ENCODE measurements at places on chromosomes 5 and 9.

DNA sequence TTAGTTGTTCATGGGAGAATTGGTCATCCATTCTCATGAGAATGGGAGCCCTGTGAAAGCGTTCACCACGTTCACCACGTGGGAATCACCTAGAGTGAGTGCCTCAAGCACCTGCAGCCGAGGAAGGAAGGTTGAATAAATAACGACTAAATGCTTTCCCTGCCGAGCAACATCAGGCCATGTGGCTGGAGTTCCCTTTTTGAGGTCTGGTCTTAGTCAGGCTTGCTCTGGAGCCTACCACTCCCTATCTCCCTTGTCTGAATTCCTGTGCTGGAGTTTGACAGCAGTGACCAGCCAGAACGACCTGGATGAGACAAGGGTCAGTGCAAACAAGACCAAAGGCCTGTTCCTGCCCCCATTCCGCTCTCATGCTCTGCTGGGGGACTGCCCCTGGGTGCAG is 28.5 kb downstream of the KCNMB1 start:
- DNase-seq: no peak

DNA sequence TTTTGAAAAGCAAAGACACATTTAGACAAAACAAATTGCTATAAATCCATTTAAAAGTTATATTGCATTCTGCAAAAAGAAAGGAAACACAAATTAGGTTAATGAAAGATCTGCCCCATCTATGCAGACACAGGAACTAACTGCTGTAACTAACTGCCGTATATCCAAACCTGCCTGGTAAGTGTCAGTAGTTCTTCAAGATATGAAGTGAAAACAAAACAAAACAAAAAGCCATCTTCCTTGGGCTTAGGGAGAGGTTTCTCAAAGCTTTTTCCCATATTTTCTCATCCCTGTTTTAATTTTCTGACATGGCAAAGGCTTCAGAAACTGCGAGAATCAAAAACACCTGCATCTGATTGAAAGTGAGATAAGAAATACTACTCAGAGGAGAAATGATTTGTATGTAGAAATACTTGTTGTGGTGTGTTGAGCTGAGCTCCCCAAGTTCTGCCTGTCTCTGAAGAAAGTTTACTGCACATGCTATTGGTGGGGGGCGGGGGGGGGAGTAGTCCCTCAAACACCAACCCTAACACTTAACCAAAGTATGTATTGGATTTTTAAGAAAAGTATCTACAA is 750.5 kb downstream of the PTPRD start:
- DNase-seq: no peak

DNA sequence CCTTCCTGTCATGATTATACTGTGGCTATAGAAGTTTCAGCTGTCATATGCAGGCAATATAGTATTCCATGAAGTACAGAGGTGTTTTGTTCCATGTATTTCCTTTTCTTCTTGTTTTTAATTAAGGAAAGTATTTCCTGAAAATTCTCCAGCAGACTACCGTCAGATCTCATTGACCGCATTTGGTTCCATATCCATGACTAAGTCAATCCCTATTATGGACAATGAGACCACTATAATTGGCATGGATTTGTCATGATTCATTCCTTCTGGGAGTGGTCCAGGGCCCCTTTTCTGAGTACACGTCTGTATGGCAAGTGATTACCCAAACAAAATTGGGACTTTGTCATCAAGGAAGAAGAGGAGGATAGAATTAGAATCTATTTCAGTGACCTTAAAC is 283.2 kb upstream of the CLINT1 start:
- DNase-seq: no peak

DNA sequence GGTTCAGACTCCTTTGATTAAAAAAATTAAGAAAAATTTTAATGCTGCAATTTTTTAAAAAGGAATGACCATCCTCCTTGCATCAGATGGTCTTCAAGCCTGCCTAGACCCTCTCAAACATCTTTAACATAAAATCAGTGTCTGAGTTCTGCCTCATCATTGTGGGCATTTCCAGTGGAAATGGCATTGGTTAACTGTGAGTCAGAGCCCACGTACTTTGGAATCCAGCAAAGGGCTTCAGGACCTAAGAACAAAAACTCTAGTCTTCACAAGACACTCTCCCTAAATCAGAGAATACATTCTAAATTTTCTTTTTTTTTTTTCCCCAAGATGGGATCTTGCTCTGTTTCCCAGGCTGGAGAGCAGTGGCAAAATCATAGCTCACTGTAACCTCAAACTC is 9.4 kb upstream of the C5orf15 start:
- no peak for DNase-seq

GRCh38 chr9:35540315-35540714 is 50.4 kb downstream of the RUSC2 start:
- no peak for DNase-seq

DNA sequence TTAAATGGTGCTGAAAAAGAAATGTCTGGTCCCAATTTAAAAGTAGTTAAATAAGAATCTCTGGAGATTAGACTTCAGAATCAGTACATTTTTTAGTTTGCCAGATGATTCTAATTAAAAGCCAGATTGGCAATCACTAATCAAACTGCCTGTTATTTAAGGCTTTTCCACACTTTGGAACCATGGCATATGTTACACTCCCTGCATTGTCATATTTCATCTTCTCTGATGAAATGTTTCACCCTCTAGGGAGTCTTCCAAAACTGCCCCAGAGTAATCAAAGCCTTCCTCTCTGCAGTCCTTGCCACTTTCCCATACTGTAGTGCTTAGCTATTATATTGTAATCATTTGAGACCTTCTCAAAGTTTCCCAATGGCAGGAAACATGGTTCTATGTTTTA is 17.5 kb upstream of the OR13C9 start:
- DNase-seq: no peak

- no peak for DNase-seq
Observed at GRCh38 chr5:174284873-174285272, 239.4 kb downstream of the NSG2 start.

DNA sequence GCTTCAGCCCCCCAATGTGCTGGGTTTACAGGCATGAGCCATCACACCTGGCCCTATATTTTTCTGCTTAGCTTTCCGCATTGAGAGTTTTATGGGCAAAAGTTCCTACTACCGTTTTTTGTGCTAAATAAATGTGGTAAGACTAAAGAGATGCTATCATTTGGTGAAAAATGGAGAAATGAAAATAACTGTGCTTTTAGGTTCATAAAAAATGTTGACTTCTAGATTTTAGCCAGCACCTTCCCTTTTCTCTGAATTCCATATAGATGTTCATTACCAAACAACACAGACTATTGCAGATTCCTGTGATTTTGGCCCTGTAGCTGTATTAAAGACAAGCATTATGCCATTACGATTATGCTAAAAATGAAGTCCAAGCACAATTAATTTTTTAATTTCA is 72.0 kb upstream of the CTSL start:
- no peak for DNase-seq

GRCh38 chr5:170644501-170644900 is 139.0 kb upstream of the GABRP start:
- DNase-seq: no peak

DNA sequence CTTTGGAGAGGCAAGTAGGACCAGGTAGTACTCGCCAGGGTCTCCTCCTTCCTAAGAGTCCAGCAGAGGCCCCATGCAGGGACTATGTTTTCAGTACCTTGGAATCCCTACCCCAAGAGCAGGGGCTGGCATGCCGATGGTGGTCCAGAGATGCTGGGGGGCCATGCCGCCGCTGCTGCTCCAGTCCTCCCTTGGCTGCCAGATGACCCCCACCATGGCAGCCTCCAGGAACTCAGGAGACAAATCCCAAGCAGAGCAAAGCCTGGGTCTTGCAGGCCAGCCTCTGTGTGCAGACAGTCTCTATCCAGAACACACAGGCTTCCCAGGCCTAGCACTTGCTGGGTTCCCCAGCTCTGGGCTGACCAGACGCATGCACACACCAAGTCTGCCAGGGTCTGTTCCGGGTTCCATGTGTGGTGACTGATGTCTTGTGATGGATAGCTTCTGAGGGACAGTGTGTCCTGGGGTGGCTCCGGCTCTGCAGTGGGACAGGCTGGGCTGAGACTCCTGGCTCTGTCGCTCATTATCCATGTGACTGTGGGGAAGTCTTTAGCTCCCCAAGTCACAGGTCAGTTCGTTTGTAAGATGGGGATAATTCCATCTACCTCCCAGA is 127.3 kb downstream of the CRB2 start:
- no peak for DNase-seq

DNA sequence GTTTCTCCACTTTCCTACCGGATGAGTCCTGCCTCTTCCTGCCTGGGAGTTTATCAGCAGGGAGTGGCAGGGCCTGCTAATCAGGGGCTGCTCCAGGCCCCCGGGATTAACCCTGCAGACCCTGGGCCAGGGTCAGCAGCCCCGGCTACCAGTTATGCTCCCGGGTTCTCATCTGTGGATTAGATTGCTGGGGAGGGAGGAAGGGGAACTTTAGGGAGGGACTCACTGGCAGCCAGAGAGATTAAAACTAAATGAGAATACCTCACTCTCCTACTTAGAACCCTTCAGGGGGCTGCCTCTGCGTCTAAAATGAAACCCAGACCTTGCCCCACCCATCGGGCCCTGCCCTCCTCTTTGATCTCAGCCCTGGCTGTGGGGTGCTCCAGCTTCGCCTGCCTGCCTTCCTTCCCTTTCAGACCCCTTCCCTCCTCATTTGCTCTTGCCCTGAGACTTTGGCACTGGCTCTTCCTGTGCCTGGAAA is 130.5 kb upstream of the HAND1 start:
- no peak for DNase-seq

DNA sequence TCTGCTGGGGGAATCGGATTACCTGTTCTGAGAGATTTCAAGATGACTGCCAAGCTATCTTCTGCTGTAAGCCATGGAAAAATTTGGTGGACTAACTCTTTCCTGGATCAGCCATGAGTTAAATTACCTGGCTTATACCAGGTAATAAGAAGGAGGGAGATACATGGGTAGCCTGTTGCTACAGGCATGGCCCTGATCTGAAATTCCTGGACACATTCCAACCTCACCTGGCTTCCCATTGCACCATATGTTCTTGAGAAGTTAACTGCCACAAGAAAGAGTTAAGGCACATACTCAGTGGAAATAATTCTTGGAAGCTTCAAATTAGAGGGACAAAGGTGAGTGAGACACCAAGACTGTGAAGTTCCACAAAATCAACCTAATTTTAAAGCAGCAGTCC is 371.3 kb downstream of the ACTL7B start:
- DNase-seq: no peak

- no peak for DNase-seq
Observed at GRCh38 chr5:1411099-1411498, 34.1 kb downstream of the SLC6A3 start.

DNA sequence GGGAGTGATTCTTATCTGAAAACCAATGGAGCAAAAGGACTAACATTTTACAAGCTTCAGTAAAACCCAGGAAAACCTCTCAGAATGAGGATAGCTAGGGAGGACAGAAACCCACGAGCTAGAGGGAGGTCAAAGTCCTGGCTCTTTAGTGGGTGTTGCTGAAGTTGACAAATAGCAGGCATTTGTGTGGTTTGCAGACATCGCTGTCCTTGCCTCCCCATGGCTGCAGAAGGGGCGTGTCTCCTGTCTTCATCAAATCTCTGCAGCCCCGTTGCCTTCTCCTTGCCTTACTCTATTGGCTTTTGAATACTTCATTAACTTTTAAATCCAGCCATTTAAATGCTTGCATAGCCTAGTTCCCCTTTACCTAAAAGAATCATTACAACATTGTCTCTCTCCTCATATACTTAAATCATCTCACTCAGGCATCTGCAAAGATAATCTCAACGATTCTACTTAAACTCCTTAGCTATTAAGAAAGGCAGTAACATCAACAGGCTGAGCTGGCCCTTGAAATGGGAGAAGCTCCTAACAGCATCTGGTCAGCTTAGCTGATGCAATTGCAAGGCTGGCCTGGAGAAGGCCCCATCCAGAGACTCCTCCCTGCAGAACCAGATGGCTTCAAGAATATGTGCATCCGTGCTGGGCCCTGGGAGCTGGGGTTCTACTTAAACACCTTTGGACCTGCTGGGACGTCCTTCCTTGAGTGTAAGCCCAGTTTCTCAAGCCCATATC is 152.8 kb upstream of the TAS2R1 start:
- DNase-seq: no peak

- no peak for DNase-seq
Observed at GRCh38 chr5:54367844-54368243, 57.5 kb upstream of the ARL15 start.

- no peak for DNase-seq
Observed at GRCh38 chr5:33275391-33275790, 165.4 kb upstream of the TARS1 start.

DNA sequence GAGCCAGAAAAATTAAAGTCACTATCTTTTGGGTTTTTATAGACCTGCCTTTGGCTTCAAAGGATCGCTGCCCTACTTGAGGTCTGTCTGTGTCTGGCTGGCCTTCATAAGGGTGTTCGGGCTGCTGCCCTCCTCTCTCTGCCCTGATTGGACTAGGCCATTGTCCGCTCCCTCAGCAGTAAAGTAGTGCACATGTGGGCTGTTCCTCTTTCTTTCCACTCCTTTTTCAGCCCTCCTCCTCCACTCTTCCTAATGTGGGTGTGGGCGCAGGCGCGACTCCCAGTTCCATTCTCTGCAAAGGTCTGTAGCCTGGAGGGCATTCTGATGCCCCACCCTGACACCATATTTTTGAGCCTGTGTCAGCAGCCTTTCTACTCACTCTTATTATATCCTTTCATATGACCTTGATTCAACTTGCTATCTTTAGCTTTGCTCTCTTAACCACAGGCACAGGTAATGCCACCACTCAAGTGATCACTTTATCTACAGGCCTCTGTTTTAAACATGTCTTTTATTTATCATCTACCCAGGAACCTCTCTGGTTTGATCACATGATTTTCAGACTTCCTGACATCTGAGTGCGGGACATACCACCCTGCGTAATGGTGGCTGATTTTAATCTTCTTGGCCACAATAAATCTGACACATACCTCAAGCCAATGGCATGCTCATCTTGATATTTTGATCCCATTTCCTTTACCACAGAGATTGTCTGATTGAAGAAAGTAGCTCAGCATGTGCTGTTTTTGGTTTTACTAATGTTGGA is 144.5 kb downstream of the AOPEP start:
- DNase-seq: no peak

GRCh38 chr9:94826044-94826443 is 99.5 kb downstream of the AOPEP start:
- no peak for DNase-seq

- no peak for DNase-seq
Observed at GRCh38 chr5:116814626-116815385, 240.2 kb upstream of the SEMA6A start.

DNA sequence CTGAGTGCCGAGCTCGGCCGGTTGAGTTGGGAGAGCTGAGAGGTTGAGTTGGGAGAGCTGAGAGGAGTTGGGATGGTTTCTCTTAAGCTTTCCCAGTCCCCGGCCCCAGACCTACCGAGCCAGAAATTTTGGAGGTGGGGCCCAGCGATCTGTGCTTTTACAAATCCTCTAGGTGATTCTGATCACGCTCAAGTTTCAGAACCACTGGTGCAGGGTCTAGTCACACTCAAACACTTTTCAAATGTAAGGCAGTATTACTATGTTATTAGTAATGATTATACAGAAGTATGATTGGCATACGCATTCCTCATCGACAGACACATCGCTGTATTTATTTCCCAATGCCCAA is 256 bp upstream of the CLINT1 start:
- no peak for DNase-seq

GRCh38 chr5:12258549-12258948 is 354.3 kb upstream of the CTNND2 start:
- no peak for DNase-seq

- DNase-seq: no peak
Observed at GRCh38 chr9:77933019-77933418, 98.6 kb downstream of the GNAQ start.

- DNase-seq: no peak
Observed at GRCh38 chr5:57405984-57406383, 76.6 kb downstream of the ACTBL2 start.

- no peak for DNase-seq
Observed at GRCh38 chr5:39652036-39652435, 227.3 kb upstream of the DAB2 start.

- no peak for DNase-seq
Observed at GRCh38 chr5:145636371-145636770, 198.8 kb downstream of the PRELID2 start.

Data from stimulated activated CD8-positive, alpha-beta memory T cell treated with anti-CD3 and anti-CD28 coated beads, Interleukin-4, amount 100 ng/mL, for 4 hours (primary cell).